Spleen (tissue), 13 donors: ENCODE measurements at places on chromosomes 7 and 10.

DNA sequence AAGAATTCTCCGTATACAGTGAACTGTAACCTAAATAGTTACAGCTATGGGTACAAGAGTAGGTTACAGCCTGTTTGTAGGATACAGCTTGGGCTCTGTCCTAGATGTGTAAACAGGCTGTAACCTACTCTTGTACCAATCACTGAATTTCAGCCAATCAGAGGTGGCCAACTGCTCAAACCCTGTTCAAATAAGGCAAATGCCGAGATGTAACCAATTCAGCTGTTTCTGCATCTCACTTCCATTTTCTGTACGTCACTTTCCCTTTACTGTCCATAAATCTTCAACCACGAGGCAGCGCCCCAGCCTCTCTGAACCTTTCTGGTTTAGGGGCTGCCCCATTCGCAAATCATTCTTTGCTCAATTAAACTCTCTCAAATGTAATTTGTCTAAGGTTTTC, 8.3 kb upstream of the MMP21 start:
- no peak for DNase-seq

- DNase-seq: no peak
Observed at GRCh38 chr10:125557801-125558505, 125.0 kb downstream of the TEX36 start.

- no peak for DNase-seq
Observed at GRCh38 chr10:128837478-128837877, 629.6 kb upstream of the MGMT start.

GRCh38 chr10:97547271-97547600, 25.3 kb upstream of the ANKRD2 start:
- DNase-seq: peak; percentile 13
